Uterus (tissue), 4 donors: ENCODE measurements at places on chromosomes 1 and 21.

DNA sequence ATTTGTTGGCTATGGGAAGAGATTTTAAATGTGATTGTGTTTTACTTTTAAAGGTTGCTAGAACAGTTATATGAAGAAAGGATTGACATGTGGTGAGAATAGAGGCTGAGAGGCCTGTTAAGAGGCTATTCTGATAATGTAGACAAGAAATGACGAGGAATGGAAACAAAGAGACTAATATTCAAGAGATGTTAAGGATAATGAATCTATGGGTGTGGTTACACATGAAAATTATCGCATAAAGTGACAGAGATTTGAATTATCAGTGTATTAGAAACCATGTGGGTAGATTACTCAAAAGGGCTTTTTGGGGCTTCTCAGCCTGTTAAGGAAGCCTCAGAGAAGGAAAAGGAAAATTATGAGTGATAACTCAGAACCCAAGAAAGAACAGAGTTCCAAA is 120.4 kb downstream of the MACF1 start:
- DNase-seq: no peak

DNA sequence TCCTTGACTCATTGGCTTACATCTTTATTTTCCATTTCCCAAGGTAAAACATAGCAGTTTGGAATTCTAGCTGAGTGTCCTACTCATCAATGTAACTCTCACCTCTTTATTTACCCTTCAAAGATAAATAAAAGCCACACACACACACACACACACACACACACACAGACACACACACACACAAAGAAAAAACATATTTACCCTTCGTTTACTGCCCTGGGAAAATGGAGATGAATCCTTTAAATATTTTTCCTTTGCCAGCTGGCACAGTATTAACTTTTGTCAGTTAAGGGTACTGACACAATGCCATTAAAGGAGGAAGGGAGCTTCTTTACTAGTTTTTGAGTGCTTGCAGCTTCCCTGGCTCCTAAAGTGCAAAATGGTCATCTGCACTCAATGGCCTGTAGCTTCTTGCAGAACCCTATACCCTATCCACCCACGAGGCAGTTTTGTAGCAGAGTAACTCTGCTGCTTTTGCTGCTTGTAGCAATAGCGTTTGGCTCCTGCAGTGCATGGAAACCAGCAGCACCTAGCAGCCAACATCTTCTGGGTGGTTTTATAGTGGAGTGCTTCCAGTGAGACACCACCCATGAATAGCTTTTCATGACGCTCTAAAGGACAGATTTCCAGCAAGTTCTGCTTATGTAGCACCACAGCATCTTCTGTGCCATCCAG is 103.7 kb downstream of the HS2ST1 start:
- no peak for DNase-seq

DNA sequence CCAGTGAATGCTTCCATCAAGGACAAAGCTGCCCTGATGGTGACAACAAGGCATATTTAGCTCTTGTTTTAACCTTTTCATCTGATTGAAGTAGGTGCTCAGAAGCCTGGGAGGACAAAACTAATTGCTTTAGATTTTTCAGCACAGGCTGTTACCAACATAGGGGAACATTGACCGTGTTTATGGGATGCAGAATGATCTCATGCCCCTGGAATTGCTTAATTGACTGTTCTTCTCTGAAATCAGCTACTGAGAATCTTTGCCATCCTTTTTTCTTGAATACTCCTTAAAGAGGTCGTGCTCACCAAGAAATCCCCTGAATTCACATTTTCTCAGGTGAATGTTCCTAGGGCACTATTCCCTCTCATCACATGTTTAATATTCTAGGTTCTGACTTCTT is 95.9 kb upstream of the CCDC190 start:
- DNase-seq: no peak

- DNase-seq: no peak
These were observed 302.8 kb upstream of the ADAMTS5 start for GRCh38 chr21:27269644-27270043.

DNA sequence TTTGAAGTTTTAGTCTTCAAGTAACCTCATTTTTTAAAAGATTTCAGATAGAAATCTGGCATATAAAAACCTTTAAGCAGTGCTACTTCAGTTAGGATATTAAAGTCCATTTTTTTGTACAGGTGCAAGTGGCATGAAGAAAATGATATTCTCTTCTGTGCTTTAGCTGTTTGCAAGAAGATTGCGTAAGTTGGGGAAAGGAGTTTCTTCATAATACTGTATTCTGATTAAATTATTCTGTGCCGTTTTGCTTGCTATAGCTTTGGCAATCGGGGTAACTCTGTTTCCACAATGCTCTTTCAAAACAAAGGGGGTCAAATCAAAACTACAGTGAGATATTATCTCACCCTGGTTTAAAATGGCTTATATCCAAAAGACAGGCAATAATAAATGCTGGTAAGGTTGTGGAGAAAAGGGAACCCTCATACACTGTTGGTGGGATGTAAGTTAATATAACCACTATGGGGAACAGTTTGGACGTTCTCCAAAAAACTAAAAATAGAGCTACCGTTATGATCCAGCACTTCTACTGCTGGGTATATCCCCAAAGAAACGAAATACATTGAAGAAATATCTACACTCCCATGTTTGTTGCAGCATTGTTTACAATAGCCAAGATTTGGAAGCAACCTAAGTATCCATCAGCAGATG is 27.1 kb downstream of the MAEL start:
- no peak for DNase-seq

GRCh38 chr1:160193091-160193819 is 2.9 kb downstream of the CASQ1 start:
- DNase-seq: peak; percentile 87

GRCh38 chr1:192887426-192887825 is 78.6 kb downstream of the RGS2 start:
- no peak for DNase-seq

GRCh38 chr1:233389893-233390292 is 62.4 kb downstream of the MAP3K21 start:
- DNase-seq: no peak
